ENCODE measurements at places on chromosomes 16 and 17. TPM values are rescaled to one million over a fixed set of nuclear protein-coding genes. Genes with fewer than 3 reads are reported as not detected.

The DPEP3 gene
- not detected for total RNA-seq

The LPO gene
- total RNA-seq = not detected

The HNF1B gene
- not detected for total RNA-seq

The LRRC46 gene
- 0.46 TPM for total RNA-seq

The HELZ gene
- total RNA-seq = 22.7 TPM

The KCNJ12 gene
- total RNA-seq = 13.4 TPM

The METTL2A gene
- 26.1 TPM for total RNA-seq

The CES5A gene
- total RNA-seq = not detected

The ITGAX gene
- 0.69 TPM for total RNA-seq

The MYL11 gene
- total RNA-seq = not detected

The DRC3 gene
- 0.18 TPM for total RNA-seq

The SRL gene
- total RNA-seq = 51.1 TPM

The ASPHD1 gene
- 3.9 TPM for total RNA-seq

The ATP6V0C gene
- 92.4 TPM for total RNA-seq
